Stimulated activated CD4-positive, alpha-beta T cell treated with anti-CD3 and anti-CD28 coated beads, Interleukin-1b, Interleukin-23, amount 100 ng/mL, for 1 hour (primary cell): ENCODE measurements at places on chromosomes 5 and 9.

- no peak for DNase-seq
These were observed 57.7 kb upstream of the MAST4 start for GRCh38 chr5:66538531-66538930.

DNA sequence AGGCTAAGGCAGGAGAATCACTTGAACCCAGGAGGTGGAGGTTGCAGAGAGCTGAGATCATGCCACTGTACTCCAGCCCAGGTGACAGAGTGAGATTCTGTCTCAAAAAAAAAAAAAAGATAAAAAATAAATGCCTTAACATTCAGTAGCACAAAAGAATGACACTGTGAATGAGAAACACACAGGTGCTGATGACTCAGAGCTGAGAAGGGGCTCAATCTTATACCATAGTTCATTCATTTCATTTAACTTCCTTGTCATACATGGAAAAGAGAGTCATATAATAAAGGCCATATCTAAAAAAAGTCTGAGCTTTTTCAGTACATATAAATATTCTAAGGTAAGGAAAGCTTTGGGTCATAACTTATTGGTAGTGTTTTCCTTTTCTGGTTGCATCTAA lies 40.6 kb downstream of the WWC1 start:
- no peak for DNase-seq

GRCh38 chr5:180636016-180636402 lies 13.4 kb downstream of the FLT4 start:
- no peak for DNase-seq

DNA sequence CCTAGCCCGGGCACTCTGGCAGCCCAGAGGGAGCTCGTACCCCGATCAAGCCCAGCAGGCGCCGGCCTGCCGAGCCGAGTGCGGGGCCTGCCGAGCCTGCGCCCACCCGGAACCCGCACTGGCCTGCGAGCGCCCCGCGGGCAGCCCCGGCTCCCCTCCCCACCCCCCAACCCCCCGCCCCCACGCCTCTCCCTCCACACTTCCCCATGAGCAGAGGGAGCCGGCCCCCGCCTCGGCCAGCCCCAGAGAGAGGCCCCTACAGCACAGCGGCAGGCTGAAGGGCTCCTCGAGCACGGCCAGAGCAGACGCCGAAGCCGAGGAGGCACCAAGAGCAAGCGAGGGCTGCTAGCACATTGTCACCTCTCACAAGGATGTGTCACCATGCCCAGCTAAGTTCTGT lies 36.2 kb upstream of the CCDC180 start:
- DNase-seq: no peak

DNA sequence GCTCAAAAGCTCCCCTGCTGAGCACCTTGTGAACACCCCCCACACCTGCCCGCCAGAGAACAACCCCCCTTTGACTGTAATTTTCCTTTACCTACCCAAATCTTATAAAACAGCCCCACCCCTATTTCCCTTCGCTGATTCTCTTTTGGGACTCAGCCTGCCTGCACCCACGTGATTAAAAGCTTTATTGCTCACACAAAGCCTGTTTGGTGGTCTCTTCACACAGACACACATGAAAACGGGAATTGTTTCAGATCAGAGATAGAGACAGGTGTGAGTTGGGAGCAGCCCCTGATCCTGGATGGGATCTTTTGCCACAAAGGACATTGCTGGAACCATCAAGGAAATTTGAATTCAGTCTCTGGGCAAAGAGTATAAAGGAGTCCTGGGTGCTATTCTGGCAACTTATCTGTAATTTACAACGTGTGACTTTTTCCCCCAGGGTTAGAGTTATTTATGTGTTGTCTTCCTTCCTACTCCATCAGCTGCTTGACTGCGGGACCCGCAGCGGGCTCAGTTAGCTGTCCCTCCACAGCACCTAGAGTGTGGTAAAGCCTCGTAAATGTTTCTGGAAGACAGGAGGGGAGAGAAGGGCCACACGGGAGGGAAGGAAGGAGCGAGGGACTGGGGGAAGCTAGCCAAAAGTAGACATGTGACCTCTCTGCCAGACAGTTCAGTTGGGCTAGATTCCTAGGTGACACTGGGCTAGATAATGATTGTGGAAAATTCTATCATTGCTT lies 437.0 kb downstream of the ZNF608 start:
- no peak for DNase-seq

- DNase-seq: no peak
These were observed 8.0 kb downstream of the PDGFRB start for GRCh38 chr5:150147670-150148069.

- no peak for DNase-seq
These were observed 86.0 kb downstream of the ZNF608 start for GRCh38 chr5:124660229-124661093.

DNA sequence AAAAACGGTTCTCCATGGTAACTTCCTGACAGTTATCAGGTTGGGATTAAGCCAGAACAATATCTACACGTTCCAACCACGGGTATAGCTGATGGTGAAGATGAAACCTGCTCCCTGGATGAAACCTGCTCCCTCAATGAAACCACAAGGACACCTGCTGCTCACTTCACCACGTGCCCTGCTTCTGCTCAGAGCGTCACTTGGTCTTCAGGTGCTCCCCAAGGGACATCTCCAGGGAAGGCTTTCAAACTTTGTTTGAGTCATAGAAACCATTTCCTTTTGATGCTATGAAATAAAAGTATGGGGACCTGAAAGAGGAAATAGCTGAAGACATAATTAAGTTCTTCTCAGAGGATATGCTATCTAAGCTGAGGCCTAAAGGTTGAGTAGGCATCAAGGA lies 242.4 kb downstream of the MED10 start:
- no peak for DNase-seq

DNA sequence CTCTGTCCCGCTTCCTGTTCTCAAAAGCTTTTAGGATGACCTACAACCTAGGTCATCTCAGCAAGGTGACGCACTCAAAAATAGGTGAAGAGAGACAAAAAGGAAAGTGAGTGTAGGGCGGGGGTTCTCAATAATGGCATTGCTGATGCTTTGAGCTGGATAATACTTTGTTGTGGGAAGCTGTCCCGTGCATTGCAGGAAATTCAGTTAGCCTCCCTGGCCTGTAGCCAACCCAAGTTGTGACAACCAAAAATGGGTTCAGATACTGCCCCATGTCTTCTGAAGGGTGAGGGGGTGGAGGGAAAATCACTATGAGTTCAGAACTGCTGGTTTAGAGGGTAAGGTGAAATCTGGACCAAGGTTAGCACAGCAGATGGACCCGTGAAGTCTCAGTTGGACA lies 151.4 kb downstream of the MAST4 start:
- DNase-seq: no peak

DNA sequence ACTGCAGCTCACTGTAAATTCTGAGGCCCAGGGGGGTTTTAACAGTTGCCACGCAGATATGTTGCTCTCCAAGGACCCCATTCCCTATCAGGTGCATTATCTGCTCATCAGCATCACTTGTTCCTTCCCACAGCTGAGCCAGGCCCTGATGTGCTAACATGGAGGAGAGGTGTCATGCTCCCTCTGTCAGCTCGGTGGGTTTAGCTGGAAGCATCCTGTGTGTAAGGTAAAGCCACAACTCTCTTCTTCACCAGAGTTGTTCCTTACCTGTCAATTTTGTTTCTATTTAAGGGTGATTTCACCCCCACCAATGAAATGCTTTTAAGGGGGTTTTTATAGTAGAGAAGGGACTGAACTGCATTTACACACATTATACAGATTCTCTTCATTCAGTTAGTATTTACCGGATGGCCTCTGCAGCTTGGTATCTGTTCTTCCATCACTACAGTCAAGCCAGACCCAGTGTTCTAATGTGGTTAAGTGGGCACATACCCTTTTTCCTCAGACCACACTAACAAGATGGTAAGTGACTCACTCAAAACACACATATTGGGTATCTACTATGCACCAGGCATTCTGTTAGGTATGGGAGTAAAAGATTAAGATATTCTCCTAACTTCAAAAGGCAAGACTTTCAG lies 205.4 kb downstream of the DCP2 start:
- no peak for DNase-seq

DNA sequence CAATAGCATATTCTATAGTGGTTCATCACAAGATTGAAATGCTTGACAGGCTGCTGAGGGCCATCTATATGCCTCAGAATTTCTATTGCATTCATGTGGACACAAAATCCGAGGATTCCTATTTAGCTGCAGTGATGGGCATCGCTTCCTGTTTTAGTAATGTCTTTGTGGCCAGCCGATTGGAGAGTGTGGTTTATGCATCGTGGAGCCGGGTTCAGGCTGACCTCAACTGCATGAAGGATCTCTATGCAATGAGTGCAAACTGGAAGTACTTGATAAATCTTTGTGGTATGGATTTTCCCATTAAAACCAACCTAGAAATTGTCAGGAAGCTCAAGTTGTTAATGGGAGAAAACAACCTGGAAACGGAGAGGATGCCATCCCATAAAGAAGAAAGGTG lies 43.8 kb downstream of the GCNT1 start:
- no peak for DNase-seq

DNA sequence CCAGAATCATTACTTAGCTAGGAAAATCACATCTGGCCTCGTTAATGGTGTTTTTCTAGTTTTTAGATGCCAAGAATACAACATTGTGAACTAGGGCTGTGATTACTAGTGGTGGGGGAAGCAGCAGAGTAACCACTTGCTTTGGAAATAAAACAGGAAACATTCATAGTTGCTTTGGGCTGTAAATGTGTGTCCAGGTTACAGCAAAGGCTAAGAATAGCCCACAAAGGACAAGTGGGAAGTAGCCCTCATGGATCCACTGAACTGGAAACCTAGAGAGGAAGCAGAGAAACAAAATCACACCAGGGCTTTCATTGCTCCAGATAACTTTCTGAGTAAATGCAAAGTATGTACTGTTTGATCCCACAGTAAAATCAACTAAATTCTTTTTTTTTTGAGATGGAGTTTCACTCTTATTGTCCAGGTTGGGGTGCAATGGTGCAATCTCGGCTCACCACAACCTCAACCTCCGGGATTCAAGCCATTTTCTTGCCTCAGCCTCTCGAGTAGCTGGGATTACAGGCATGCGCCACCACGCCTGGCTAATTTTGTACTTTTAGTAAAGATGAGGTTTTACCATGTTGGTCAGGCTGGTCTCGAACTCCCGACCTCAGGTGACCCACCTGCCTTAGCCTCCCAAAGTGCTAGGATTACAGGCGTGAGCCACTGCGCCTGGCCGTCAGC lies 56.2 kb upstream of the TNFSF15 start:
- no peak for DNase-seq

GRCh38 chr9:4620057-4620765 lies 41.9 kb upstream of the PLPP6 start:
- no peak for DNase-seq

DNA sequence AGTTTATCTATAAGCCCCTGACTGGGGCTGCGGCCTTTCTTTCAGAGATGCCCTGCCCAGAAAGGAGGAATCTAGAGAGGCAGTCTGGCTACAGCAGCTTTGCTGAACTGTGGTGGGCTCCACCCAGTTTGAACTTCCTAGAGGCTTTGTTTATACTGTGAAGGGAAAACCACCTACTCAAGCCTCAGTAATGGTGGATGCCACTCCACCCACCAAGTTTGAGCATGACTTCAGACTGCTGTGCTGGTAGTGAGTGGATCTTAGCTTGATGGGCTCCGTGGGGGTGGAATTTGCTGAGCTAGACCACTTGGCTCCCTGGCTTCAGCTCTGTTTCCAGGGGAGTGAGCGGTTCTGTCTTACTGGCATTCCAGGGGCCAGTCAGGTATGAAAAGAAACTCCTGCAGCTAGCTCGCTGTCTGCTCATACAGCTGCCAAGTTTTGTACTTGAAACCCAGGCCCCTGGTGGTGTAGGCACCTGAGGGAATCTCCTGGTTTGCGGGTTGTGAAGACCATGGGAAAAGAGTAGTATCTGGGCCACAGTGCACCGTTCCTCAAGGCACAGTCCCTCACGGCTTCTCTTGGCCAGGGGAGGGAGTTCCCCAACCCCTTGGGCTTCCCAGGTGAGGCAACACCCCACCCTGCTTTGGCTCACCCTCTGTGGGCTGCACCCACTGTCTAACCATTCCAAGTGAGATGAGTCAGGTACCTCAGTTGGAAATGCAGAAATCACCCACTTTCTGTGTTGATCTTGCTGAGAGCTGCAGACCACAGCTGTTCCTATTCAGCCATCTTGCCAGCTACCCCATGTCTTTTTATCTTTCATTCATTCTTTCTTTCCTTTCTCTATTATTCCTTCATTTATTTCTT lies 211.8 kb upstream of the C9orf72 start:
- DNase-seq: no peak

- DNase-seq: no peak
These were observed 17.7 kb upstream of the BTF3 start for GRCh38 chr5:73480500-73480899.

DNA sequence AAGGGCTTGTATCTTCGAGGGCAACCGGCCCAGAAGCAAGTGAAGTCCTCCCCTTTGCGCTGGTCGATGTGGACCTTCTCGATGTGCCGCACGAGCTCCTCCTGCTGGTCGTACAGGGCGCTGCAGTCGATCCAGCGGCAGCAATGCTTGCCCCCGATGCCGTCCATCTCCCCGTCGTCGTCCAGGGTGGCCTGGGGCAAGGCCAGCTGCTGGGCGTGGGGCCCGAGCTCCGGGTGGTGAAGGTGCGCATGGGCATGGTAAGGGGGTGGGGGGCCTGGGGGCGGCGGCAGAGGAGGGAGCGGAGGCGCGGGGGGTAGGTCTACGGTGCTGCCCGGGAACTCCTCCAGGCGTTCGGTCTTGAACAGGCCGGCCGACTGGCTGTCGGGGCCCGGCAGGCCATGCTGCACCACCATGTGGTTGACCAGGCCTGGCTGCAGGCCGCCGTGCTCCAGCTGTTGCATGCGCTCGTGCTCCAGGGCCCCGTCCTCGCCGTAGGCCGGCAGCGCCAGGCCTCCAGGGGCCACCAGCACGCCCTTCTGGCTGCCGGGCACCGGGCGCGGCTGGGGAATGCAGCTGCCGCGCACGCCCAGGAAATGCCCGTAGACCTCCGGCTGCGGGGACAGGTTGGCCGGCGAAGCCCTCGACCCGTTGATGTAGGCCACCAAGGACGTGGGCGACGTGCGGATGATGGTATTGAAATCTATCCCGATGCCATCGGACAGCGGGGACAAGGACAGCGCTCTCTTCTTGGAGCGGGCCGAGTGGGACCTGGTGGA lies 181.8 kb downstream of the GLIS3 start:
- peak; percentile 32 for DNase-seq
